ENCODE measurements at places on chromosomes 5 and 9.

GRCh38 chr9:33272061-33272460 lies 7.2 kb downstream of the CHMP5 start:
- DNase-seq: no peak

- DNase-seq: no peak
Measured at GRCh38 chr5:167128581-167128980, 1162.9 kb upstream of the WWC1 start.

DNA sequence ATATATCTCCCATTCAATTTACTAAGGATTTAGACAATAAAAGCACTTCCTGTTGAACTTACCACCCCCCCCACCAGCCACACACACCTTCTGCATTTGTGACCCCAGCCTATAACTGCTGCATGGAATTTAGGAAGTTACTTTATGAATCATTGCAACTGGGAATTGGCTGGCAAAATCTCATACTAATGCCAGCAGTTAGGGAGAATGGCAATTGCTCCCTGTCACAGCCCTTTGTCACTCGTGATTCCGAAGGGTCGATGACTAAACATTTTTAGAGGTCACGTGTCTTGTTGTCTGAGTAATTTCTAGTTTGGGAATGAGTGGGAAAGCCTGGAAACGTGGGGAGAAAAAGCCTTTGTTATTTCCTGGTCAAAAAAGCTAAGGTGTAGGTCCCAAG lies 46.6 kb upstream of the PCA3 start:
- no peak for DNase-seq

DNA sequence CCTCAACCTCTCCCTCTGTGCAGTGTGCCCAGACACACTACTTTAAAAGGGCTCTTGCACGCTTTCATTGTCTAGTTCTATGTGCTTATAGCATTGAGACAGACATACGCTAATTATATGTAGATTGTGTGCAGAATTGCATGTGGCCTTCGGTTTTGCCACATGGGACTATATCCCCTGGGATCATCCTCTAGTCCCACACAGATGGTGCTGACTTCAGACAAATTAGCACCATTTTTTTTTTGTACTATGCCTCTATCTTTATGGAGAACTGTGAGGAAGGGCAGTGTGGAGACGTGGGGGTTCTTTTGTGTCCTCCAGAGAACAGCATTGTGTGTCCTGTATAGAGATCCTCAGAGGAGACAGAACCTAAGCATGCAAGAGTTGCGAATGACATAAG lies 29.3 kb downstream of the PAPPA start:
- DNase-seq: no peak

DNA sequence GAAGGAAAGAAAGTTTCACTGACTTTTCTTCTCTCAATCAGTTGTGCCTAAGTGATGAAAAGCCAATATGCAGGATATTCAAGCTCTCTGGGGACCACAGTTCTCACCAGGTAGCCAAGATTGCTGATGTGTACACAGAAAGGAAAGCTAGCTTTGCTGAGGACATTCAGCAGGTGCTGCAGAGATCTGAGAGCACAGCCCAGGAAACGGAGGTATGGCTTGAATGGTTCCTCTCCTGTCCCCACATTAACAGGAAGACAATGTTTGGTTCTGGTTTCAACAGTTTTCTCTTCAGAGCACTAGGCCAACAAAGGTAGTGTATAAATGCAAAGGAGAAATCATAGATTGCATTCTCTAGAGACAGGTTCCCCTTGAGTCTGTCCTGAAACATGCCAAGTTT lies 69.6 kb downstream of the PTPDC1 start:
- no peak for DNase-seq
